ENCODE measurements at places on chromosomes 12 and 14.

DNA sequence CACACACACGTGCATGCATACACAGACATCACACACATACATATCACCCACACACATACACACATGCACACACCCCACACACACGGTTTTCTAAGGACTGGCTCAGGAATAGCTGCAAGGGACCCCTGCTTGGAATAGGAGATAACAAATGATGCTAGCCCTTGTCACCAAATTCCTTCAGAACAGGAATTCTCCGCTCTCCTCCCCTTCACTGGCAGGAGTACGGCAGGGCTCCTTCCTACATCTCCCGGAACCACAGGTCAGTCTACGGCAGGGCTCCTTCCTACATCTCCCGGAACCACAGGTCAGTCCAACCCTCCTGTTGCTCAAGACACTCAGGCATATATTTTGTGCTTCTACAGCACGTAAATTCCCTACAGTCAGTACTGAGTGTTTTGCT lies 23.9 kb downstream of the PHLDA1 start:
- DNase-seq = no peak

GRCh38 chr12:130947028-130947613 lies 6.6 kb upstream of the ADGRD1 start:
- DNase-seq = no peak

DNA sequence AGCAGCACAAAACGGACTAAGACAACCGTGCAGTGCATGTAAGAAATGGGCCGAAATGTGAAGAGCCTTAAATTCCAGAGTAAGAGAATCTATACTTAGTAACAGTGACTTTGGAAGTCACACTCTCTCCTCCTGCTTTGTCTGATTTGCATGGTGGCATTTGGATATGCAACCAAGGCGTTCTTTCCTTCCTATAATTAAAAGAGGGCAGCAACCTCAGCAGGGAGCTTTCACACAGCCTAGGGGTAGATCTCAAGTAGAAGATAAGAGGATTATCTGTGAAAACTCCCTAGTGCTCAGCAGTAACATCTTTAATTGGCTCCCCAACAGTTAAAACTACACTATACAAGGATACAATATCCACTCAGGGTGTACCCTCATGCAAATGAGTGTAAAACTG lies 16.5 kb downstream of the GMFB start:
- no peak for DNase-seq

DNA sequence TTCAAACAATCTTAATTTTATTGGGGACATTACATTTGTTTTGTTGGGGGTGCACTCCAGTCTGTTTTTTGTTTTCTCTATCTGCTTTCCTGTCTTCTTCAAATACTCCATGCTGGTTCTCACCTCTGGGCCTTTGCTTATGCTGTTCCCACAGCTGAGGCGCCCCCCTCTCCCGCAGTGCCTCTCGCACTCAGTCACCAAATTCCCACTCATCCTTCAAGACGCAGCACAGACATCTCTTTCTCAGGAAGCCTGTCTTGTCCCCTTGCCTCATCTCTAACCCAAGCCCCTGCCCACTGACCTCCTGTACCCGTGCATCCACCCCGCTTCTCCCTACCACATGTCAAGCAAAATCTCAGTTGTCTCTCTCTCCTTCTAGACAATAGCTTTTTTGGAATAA lies 43.7 kb upstream of the PRMT8 start:
- no peak for DNase-seq

- DNase-seq = no peak
Observed at GRCh38 chr12:66024949-66025348, 105.6 kb downstream of the LLPH start.

DNA sequence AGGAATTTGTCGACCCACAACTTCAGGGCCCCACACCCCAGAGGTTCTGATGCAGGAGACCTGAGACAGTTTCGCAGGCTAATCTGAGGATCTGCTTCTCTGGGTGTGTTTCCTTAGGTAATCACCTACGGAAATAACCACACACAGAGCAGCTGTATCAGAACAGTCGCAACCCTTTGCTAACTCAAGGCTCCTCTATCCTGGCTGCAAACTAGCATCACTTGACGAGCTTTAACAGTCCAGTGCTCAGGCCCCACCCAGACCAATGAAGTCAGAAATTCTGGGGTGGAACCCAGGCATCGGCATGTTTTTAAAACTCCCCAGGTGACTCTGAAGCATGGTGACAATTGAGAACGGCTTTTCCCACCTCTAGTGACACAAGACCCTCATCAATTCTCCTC lies 20.7 kb downstream of the SLC7A7 start:
- no peak for DNase-seq

DNA sequence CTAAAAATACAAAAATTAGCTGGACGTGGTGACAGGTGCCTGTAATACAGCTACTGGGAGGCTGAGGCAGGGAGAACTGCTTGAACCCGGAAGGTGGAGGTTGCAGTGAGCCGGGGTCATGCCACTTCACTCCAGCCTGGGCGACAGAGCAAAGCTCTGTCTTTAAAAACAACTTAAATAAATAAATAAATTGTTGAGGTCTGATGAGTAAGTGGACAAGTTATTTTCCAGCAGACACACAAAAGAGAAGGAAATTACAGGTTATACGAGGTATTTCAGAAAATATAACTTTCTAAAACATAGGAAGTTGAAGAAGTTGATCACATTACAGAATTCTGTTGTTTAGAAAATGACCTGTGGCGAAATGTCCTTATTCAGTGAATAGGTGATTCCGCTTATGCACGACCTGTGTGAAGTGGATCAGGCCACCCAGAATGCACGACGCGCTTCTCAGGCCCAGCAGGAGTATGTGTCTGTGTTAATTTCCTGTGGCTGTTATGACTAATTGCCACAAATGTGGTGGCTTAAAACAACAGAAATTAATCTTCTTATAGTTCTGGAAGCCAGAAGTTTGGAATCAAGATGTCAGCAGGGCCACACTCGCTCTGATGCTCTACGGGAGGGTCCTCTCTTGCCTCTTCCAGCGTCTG lies 38.1 kb downstream of the P2RX7 start:
- DNase-seq = peak; percentile 58

DNA sequence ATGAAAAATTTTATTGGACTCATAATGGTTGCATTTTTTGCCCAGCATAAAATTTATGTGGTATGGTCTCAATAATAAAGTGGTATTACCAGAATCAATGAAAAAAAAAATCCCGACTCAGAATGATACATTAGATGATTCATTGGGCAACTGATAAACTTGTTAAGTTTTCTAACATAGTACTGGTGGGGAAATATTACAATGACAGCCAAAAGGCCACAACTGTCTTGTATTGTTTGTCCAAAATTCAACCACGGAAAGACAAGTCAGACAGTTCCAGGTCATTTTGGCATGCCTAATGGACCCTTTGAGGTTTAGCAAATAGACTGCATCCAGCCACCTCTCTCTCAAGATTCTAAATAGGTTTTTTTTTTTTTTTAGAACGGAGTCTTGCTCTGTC lies 70.5 kb upstream of the TRIM9 start:
- DNase-seq = no peak

- DNase-seq = no peak
Observed at GRCh38 chr14:34863844-34864243, 11.3 kb downstream of the BAZ1A start.

DNA sequence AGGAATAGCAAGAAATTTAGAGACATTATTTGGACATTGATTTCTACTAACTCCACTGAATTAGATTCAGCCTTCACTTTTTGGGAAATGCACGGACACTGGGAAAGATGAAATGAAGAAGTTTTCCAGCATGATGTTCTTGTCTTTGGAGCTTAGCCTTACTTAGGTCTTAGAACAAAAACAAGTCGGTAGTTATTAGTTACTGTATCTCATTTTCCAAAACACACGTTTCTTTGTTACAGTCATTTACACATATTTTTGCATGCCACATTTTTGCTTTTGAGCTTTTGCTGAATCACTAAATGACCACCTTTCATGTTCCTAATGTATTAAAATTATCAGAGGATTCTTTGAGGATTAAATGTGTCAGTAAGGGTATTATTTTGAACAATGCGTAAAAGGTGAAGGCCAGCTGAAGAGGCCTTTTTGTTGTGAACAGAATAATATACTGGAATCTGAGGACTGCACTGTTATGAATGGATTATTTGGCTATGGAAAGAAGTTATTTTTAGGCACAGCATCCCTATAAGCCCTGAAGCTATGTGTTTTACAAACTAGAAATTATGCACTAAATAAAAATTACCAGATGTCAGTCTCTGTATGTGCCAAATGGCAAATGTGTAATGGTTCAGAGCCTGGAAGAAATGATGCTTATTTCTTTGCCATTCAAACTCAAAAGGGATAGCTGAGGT lies 138.2 kb downstream of the SRGAP1 start:
- DNase-seq = no peak
